Mucosa of descending colon (tissue), 3 donors: ENCODE measurements at places on chromosomes 13 and 19. TPM values are rescaled to one million over a fixed set of nuclear protein-coding genes. Genes with fewer than 3 reads are reported as not detected.

Gene SLC7A9
- 0.43 TPM for total RNA-seq

Gene WTIP
- total RNA-seq = 3.2 TPM

GRCh38 chr13:98199480-98199879, 22.4 kb upstream of the RNF113B start:
- no peak for DNase-seq

GRCh38 chr19:53019684-53020083, 6.0 kb downstream of the ERVV-1 start:
- DNase-seq = no peak

DNA sequence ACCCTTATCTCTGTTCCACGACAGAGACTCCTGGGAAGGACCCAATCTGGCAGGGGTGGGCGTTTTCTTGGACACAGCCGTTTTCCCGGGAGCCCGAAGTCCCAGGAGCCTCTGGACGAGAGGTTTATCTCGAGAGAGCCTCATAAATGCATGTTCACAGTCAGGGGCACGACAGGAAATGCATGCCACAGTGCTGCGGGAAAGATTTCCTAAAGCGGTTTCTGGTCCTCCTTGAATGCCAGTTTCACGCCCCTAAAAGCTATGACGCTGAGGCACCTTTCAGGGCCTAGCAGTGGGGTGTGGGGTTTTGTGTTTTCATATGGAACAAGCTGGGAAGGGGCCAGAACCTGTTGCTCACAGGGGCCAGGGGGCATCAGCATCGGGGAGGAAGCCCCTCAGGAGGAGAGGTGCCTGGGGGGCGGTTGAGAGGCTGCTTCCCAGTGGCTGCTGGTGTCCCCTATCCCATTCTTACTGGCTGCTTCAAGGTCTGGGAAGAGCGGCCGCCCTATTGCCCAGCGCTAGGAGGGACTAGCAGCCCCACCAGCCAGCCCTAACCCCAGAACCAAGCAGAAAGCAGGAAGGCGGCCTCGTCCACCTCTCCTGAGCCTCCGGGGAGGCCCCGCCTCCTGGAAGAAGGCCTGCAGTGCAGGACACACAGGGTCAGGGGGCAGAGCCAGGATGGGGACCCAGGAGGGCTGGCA, 157.0 kb downstream of the KDM4B start:
- DNase-seq = no peak

DNA sequence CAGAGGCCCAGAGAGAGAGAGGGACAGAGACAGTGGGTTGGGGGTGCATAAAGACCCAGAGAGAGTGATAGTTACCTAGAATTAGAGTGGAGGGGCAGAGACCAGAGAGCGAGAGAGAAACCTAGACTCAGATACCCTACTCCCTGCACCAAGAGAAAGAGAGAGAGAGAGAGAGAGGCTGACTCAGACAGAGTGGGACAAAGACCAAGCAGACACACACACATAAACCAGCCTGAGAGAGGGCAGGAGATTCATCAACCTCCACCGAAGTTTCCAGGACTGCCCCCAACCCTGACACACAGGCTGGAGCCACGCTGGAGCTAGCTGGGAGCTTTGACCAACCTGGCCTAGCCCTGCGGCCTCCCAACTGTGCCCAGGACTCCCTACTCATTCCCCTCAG, 12.9 kb downstream of the SYT3 start:
- no peak for DNase-seq

DNA sequence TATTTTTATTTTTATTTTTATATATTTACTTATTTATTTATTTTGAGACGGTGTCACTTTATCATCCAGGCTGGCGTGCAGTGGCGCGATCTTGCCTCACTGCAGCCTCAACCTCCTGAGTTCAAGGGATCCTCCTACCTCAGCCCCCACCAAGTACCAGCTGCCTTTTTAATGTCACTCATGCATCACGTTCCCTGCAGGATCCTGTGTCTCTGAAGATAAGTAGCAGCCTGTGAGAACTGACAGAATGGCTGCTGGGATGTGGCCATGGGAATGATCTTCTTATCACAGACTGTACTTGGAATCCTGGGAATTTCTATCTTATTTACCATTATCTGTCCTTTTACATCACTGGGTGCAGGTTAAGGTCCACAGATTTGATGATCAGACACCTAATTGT, 9.2 kb upstream of the ZNF761 start:
- no peak for DNase-seq

DNA sequence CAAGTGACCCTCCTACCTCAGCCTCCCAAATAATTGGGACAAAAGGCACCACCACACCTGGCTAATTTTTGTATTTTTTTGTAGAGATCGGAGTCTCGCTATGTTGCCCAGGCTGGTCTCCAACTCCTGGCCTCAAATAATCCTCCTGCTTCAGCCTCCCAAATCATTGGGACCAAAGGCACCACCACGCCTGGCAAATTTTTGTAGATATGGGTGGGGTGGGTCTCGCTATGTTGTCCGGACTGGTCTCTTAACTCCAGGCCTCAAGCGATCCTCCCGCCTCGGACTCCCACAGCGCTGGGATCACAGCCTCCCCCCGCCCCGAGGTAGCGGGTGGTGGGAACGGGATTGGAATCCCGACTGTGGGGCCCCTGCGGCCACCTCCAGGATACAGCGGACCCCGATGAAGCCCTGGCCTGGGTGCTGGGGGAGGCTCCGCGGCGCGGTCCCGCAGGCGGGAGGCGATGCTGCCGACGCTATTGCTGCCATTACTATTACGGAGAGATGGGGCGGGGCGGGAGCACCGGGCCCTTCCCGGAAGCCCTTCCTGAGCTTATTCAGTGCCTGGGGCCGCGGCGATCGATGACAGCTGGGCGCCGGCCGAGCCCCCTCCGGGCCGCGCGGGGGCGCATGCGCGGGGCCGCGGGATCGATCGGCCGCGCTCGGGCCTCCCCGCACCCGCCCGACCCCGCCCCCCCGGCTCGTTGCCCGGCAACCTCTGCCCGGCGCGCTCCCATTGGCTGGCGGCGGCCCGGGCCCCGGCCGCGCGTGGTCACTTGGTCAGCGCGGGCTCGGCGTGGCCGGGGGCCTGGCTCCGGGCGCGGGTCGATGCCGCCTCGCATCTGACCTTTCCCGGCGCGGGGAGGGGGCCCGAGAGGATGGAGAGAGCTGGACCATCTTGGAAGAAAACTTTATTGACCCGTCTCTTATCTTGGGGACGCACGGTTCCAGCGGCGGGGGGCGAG, 27.9 kb upstream of the ONECUT3 start:
- no peak for DNase-seq

- DNase-seq = no peak
Observed at GRCh38 chr13:98032168-98032567, 78.7 kb downstream of the IPO5 start.

- DNase-seq = no peak
Observed at GRCh38 chr19:46841458-46842083, 9.1 kb downstream of the AP2S1 start.

DNA sequence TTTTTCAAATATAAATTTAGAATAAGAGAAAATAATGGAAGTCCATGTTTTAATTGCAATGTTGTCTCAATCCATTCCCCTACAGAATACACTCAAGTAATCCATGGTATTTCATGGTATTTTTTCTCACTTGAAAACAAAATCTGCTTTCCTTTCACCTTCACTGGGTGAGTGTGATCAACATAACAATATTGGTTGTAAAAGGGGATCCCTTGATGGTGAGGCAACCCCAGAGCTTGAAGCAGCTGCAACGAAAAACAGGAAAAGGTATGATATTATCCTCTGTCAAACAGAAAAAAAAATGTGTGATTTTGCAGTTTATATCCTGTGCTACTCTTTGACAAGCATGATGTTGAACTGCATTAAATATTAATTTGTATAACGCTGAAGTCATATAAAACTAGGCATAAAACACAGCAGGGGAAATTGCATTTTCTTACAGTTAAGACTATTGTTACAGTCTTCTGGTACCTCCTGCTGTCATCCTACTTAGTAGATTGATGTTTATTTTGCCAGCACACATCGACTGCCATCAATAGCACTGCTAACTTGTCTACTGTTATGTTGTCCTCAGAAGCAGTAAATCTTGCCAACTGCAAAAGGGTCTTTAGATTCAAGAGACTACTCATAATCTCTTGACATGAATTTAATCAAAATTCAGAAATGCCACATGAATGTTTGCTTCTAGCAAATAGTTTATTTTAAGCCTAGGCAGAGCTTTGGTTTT, 373.1 kb upstream of the MIR17HG start:
- no peak for DNase-seq

Gene KLK2
- not detected for total RNA-seq

Gene ZNF416
- total RNA-seq = 2.0 TPM

Gene ITM2B
- total RNA-seq = 511 TPM

Gene FTL
- total RNA-seq = 1,691 TPM

DNA sequence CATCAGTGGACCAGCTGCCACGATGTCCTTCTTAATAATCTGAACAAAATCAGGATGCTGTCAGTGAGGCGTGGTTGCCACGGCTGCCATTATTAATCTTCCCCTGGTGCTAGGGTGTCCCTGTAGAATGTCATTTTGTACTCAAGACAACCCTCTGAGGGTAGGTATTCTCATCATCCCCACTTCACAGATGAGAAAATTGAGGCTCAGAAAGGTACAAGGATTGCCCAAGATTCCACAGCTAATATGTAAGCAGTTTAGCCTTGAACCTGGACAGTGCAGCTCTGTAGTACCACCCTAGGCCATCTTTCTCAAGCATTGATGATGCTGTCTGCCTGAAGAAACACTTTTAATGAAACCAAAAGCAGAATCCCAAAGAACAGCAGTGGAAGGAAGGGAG, 8.1 kb downstream of the PPP2R1A start:
- DNase-seq = no peak

Gene PRTN3
- total RNA-seq = not detected

GRCh38 chr13:40697711-40698110, 31.3 kb upstream of the FOXO1 start:
- DNase-seq = no peak
